ENCODE measurements at places on chromosomes 12 and 14.

DNA sequence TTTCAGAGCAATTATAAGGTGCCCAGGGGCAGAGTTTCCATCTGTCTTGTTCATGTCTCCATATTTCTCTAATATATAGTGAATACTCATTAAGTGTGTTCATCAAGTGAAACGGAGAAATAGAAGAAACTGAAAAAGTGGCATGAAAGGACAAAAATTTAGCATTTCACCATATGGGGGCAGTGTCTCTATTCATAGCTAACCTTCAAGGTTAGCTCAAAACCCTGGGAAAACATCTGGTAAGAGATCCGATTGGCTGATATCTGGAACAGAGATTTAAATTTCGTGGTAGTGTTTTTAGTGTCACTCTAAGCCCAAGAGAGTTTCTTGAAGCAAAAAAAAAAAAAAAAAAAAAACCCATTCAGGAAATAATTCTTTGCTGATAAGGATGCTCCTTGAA is 367.5 kb downstream of the DAD1 start:
- DNase-seq, result no peak

GRCh38 chr14:56378046-56378445 is 201.6 kb upstream of the TMEM260 start:
- no peak for DNase-seq

- DNase-seq, result no peak
Measured at GRCh38 chr14:36944307-36945010, 227.9 kb downstream of the SLC25A21 start.

DNA sequence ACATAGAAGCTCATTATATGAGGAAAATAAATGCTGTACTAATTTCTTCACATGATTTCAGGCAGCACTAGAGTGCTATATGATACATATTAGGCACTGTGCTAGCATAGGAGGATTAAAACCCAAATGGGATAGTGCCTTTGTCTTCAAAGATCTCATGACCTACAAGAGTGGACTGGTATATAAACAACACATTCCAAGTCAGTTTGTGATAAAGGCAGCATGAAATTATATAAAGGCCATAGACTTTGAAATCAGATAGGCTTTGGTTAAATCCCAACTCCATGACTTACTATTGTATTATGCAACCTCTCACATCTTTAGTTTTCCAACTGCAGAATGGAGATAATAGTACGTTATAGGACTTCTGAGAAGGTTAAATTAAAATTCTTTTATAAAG is 179.7 kb downstream of the RAD51B start:
- DNase-seq, result no peak

DNA sequence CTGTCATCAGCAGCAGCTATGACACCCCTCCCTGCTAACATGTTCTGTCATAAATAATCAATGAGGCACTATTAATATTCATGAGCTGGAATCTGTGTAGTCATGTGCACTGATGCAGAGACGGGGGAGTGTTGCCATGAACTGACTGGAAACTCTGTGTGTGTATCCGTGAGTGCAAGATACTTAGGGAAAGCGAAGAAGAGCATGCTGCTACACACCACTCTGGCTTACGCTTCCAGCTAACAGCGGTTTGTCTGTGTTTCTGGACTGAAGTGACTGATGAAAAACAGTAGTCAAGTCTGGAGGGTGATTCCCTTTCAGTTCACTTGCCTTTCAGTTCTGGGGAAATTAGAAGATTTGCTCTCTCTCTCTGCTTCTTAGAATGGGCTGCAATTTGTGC is 249.4 kb downstream of the PDZRN4 start:
- no peak for DNase-seq

DNA sequence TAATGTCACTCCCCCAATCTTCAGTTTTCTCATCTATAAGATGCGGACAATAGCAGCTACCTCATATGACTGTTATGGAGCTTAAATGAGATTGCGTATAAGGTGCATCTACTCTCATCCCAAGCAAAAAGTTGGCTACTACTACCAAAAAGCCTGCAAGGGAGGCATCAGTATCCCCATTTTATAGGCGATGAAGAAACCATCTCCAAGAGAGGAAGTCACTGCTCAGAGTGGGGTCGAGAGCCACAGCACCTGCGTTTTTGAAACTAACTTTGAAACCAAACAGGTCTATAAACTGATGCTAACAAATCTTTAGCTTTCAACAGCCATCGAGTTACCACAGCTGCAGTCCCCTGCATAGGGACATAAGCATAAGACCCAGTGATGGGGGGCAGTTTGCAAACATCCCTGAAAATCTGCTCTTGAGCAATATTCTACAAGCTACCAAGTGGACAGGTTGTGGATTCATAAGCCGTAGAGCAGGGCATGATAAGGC is 3.5 kb downstream of the GCN1 start:
- no peak for DNase-seq

- DNase-seq, result no peak
Measured at GRCh38 chr14:69610020-69610873, 1.1 kb upstream of the SUSD6 start.

- DNase-seq, result no peak
Measured at GRCh38 chr12:68823696-68824095, 15.7 kb downstream of the MDM2 start.

GRCh38 chr14:53668897-53669296 is 287.7 kb downstream of the BMP4 start:
- DNase-seq, result no peak

DNA sequence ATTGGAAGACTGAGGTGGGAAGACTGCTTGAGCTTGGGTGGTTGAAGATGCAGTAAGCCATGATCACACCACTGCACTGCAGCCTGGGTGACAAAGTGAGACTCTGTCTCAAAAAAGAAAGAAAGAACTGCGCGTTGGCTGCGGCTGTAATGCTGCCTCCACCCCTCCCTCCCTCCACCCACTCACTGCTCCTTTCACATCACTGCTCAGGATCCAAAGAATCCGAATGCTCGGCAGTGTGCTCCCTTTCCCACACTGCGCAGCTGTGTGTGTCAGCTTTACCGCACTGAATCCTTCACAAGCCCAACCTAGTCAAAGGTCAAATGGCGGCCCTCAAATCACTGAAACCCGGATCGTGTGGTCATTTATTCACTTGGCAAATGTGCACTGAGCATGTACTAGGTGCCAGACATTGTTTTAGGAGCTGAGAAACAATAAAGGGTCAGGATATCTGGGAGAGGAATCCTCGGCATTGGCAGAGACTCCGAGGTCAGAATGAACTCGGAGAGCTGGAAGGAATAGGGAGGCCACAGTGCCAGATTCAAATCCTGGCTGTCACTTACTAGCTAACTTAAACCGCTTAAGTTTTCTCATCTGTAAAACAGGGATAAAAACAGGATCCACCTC is 11.5 kb upstream of the TDRD9 start:
- DNase-seq, result peak; percentile 30

GRCh38 chr12:127655691-127656090 is 611.3 kb upstream of the TMEM132C start:
- no peak for DNase-seq

- peak; percentile 62 for DNase-seq
Measured at GRCh38 chr12:51941011-51941581, 10.4 kb upstream of the ACVR1B start.

- DNase-seq, result no peak
Measured at GRCh38 chr14:72606879-72607278, 287.0 kb downstream of the DPF3 start.

DNA sequence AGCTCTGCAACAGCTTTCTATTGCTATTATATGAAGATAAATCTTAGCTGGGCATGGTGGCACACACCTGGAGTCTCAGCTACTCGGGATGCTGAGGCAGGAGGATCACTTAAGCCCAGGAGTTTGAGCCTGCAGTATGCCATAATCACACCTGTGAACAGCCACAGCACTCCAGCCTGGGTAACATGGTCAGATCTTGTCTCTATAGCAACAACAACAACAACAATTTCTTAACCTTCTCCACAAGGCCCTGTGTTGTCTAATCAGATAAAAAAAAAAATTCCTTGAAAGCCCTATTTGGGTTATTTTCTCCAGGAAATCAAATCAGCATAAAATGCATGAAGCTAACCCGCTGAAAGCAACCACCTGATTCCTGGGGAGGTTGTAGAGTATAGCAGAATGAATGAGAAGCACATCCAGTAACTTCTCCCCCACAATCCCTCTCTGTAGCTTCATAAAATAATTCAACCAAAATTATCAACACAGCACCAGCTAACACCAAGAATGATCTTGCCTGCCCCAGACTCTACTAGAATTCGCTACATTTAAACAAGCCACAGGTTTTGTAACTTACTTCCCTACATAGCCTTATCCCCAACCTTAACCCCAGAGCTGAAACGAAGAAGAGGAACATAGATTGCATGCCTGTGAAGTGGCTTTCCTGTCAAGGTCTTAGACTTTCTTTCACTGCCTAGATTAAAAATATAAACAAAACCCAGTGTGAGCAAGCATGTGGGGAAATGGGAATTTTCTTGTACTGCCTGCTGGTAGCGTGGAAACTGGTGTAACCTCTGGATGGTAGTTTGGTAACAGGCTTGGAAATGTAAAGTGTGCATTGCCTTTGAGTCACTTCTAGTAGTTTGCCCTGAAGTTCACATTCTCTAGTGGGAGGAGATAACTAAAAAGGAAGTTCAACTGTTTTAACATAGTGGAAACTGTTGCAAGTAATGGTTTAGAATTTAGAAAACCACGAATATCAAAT is 6.0 kb upstream of the STK38L start:
- DNase-seq, result no peak

DNA sequence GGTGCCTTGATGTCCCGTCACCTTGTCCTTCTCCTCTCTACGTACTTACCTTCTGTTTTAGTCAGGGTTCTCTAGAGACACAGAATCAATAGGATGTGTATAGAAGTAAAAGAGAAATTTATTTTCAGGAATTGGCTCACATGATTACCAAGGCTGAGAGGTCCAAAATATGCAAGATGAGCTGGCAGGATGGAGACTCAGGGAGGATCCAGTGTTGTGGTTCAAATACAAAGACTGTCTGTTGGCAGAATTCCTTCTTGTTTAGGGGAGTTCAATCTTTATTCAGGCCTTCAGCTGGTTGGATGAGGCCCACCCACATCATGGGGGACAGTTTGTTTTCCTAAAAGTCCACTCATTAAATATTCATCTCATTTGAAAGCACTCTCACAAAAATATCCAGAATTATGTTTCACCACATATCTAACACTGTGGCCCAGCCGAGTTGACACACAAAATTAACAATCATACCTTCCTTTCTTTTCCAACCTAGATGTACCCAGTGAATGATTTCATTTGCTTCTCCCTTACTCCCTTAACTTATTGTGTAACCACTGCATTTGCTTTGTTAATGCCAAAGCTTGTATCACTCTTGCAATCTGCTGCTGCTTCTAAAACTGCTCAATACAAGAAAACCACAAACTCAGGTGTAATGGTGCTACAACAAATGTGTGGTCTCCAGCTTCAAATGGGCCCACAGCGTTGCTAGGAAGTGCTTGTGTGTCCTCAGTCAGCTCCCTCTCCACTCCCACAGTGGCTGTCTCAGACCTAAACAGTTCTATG is 195.4 kb upstream of the ARHGAP5 start:
- no peak for DNase-seq

DNA sequence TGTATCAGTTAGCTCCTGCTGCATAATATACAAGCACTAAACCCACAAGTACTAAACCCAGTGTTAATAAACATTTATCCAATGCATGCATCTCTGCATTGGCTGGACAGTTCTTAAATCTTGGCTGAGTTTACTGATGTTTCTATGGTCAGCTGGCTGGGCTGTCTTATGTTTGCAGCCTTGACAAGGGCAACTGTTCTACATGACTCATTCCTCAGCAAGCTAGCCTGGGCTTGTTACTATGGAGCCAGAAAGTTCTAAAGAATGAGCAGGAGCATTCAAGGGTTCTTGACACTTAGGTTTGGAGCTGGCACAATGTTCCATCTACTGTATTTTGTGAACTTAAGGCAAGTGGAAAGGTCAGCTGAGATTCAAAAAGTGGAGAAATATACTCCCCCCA is 199.1 kb downstream of the GLT1D1 start:
- no peak for DNase-seq

GRCh38 chr12:124715121-124715990 is 147.9 kb upstream of the NCOR2 start:
- DNase-seq, result no peak

GRCh38 chr12:50333441-50333840 is 50.1 kb upstream of the LIMA1 start:
- DNase-seq, result no peak

DNA sequence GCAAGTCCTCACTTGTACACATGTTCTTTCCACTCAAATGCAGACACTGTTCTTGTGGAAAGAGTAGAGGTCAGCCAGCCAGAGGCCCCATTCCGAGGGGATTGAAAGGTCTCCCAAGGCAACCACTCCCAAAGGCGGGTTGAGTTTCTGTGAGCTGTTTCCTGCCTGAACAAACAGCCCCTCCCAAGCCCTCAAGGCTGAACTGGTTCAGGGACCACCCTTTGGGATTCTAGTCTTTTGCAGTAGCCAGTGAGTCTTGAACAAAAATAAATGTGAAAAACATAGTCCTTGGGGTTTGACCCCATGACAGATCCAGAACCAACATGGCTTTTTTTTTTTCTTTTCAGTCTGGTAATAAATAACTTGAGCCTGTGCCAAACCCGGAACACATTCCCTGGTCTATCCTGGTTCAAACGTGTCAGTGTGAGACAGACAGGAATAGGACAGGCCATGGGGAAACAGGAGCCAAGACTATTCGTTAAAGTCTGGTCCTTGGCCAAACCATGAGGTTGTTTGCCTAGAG is 17.6 kb upstream of the STK38L start:
- DNase-seq, result no peak

DNA sequence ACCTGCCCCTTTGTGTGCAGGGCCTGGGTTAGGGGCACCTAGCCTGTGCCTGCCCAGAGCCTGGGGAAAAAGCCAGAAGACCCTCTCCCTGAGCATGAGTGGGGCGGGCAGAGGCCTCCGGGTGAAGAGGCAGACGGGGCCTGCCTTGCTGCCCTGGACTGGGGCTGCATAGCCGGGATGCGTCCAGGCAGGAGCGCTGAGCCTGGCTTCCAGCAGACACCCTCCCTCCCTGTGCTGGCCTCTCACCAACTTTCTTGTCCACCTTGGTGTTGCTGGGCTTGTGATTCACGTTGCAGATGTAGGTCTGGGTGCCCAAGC is 216.1 kb downstream of the TMEM121 start:
- no peak for DNase-seq
